ENCODE measurements at places on chromosomes 2 and 18.

DNA sequence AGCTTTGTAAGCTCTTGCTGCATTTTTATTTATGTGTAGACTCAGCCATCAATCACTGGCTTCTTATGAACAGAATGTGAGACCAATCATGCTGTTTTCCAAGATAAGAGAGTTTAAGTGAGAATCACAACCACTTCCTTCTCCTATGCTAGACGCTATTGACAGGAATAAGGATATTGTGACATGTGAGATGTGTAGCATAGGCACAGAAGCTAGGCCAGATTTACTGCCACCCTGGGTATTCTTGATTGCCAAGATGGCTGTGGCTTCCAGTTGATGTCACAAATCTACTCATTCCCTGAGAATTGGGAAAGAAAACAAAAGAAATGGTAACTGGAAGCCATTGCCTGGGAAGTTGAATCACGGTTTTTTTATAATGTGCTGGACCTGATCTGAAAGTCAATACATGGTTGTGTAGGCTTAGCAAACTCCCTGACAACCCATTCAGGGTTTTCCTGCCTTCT is 49.9 kb downstream of the RAB27B start:
- no peak overlapping the region for H3K4me3 ChIP-seq
- DNase-seq = no peak
- H3K27me3 ChIP-seq = no peaks in the 10 kb centered on the region
- no peak overlapping the region for H3K27ac ChIP-seq
- no peaks in the 10 kb centered on the region for H3K4me1 ChIP-seq

DNA sequence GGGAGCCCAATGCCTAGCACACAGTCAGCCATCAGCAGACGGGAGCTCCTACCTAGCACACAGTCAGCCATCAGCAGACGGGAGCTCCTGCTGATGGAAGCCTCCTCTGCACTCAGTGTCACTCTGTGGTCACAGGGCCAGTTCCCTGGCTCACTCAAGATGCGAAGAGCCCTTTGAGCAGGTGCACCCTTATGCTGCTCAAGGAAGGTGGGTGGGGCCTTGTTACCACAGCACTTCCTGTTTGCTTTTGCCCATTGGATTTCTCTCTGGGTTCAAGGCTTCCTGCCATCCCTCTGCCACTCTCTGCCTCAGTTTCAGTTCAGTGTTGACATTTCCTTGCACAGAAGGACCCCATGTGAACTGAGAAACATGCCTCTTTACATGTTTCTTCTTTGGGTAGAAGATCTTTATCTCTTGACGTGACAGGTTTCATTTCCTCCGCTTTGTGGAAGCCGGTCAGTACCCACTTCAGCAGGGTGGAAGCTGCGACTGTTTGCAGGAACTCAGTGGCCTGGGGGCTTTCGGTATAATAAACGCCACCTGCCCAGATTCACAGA is 11.6 kb downstream of the TRIB2 start:
- DNase-seq = peak; percentile 82
- H3K4me3 ChIP-seq = peak overlapping the region; percentile 35
- no peaks in the 10 kb centered on the region for H3K27me3 ChIP-seq
- H3K36me3 ChIP-seq = peaks cover 46% of the 10 kb centered on the region

- H3K36me3 ChIP-seq = no peaks in the 10 kb centered on the region
- H3K27me3 ChIP-seq = no peaks in the 10 kb centered on the region
- peaks cover 26% of the 10 kb centered on the region for H3K4me1 ChIP-seq
- no peak overlapping the region for H3K4me3 ChIP-seq
These were observed 27.2 kb upstream of the EML4 start for GRCh38 chr2:42141687-42142546.

DNA sequence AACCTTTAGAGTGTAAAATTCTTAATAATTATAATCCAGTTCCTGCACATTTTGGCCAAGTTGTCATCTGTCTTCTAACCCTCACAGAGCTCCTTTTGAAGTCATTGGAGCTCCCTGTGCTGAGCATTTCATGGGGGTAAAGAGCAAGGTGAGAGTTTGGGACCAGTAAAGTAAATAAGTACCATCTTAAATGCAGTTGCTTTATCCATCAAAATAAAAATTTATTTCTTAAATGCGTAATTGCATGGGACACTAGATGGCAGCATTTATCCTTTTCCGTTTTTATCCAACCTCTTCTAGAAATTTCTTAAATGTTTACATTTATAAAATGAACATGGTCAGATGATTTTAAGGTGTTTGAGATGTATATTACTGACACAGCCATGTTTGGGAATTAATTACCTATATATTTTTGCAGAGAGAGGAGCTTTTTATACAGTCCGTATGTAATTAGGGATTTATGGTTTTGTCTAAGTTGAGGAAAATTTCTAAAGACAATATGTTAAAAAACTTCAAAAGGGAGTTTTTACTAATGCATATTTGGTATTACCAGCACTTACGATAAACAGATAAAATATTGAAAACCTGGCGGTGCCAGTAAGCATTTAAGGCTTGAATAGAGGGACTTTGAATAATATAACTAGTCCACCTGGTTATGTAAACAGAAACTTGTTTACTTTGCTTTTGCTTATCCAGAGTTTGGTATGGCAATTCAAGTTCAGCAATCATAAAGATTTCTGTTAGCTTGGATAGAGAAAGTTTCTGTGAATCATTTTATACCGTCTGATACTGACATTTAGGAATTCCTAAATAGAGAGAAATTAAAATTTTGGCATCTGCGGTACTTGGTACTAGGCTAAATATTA is 54.5 kb downstream of the ACSL3 start:
- peaks cover 12% of the 10 kb centered on the region for H3K36me3 ChIP-seq
- no peak overlapping the region for H3K27ac ChIP-seq
- H3K27me3 ChIP-seq = no peaks in the 10 kb centered on the region
- H3K4me1 ChIP-seq = no peaks in the 10 kb centered on the region

DNA sequence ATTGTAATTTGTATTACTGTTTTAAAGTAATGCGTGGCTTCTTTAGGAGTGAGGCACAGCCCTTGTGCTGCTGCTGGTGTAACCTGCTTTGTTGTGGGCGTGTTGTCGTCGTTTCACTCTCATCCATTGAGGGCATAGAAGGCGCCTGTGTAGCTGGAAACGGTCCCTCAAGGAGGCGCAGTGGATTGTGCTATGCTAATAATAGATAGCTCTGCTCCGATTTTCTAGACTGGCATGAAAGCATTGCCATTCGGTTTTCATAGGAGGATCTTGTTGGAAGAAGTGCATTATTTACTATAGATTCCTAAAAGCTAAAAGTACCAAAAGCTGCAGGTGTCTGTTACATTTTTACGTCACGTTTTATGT is 17.9 kb downstream of the RAB12 start:
- DNase-seq = no peak
- H3K4me1 ChIP-seq = peaks cover 9% of the 10 kb centered on the region
- no peak overlapping the region for H3K27ac ChIP-seq
- peaks cover 6% of the 10 kb centered on the region for H3K36me3 ChIP-seq

- H3K27ac ChIP-seq = no peak overlapping the region
- H3K36me3 ChIP-seq = no peaks in the 10 kb centered on the region
- DNase-seq = no peak
- no peak overlapping the region for H3K4me3 ChIP-seq
- H3K27me3 ChIP-seq = no peaks in the 10 kb centered on the region
These were observed 47.9 kb downstream of the E2F6 start for GRCh38 chr2:11417946-11418585.

DNA sequence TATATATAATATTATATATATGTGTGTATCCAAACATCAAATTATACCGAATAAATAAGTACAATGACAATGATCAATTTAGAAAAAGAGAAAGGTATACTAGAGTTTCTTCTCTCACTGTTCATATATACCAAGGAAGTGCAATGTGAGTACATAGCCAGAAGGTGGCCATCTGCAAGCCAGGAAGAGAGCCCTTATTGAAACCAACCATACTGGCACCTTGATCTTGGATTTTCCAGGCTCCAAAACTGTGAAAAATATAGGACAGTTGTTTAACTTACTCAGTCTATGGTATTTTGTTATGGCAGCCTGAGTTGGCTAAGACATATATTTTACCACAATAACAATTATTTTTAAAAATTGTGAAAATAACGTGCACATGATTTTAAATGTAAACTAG is 1490.2 kb upstream of the SLC39A10 start:
- H3K27ac ChIP-seq = no peak overlapping the region
- no peaks in the 10 kb centered on the region for H3K27me3 ChIP-seq
- no peaks in the 10 kb centered on the region for H3K4me1 ChIP-seq
- H3K36me3 ChIP-seq = no peaks in the 10 kb centered on the region
- no peak overlapping the region for H3K4me3 ChIP-seq

GRCh38 chr18:54232485-54233227 is 8.2 kb upstream of the MBD2 start:
- no peaks in the 10 kb centered on the region for H3K36me3 ChIP-seq
- no peak for DNase-seq
- H3K4me1 ChIP-seq = no peaks in the 10 kb centered on the region
- no peaks in the 10 kb centered on the region for H3K27me3 ChIP-seq
- no peak overlapping the region for H3K27ac ChIP-seq

DNA sequence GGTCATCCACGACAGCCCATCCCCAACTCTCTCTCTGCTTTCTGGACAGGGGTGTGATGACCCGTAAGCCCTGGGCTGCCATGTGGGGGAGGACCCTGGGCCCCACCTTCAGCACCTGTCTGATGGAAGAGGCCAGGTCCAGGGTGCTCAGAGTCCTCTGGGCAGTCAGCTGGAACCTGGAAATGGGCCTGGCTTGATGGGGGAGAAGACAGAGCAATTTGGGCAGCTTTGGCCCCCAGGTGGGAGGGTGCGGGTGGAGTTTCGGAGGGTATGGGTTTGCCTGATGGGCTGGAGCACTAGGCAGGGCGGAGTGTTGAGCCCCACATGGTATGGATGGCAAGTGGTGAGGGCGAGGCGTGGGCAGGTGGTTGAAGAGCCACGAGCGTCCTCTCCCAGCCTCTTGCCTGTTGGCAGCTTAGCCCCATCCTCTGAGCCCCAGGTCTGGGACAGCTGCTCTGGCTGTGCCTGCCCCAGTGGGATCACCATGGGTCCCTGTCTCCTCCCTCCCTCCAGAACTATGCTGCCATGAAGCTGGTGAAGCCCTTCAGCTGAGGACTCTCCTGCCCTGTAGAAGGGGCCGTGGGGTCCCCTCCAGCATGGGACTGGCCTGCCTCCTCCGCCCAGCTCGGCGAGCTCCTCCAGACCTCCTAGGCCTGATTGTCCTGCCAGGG is 232.7 kb downstream of the DYSF start:
- DNase-seq = no peak
- no peaks in the 10 kb centered on the region for H3K4me1 ChIP-seq
- H3K4me3 ChIP-seq = no peak overlapping the region
- no peaks in the 10 kb centered on the region for H3K27me3 ChIP-seq
- H3K27ac ChIP-seq = no peak overlapping the region
- no peaks in the 10 kb centered on the region for H3K36me3 ChIP-seq

DNA sequence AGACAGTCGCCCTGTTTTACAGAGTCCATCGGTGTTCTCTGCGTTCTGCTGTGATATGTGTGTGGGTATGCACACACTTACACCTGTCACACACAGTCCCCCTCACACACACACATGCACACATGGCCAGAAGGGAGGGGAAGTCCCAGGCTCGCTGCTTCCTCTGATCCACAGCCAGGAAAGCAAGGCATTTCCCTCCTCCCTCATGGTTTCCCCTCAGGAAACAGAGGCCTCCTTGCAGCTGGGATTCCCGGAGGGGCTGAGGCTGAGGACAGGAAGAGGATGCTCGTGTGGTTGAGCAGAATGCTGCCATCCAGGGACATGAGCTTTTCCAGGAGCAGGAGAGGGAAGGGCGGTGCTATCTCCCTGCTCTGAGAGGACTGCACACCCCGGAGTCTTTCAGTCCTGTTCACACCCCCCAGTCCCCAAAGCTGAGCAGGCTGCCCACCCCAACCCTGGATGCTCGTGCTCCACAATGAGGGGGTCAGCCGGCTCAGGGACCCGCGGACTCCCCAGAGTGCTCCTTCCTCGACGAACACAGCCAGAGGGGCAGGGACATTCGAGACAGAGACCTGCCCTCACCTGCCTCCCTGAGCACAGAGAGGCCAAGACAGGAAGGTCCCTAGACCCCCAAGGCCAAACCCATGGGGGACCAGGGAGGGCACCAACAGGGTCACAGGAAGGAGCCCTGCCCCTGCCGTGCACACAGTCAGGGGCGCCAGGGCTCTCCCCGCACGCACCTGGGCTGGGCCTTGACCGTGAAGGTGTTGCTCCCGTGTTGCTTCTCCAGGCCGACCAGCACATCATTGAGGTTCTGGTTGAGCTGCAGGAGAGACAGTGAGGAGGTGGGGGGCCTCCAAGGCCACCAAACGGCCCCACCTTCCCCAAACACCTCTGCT is 45.3 kb downstream of the BIN1 start:
- no peak overlapping the region for H3K27ac ChIP-seq
- H3K27me3 ChIP-seq = no peaks in the 10 kb centered on the region
- peaks cover 14% of the 10 kb centered on the region for H3K36me3 ChIP-seq
- DNase-seq = no peak
- no peak overlapping the region for H3K4me3 ChIP-seq

DNA sequence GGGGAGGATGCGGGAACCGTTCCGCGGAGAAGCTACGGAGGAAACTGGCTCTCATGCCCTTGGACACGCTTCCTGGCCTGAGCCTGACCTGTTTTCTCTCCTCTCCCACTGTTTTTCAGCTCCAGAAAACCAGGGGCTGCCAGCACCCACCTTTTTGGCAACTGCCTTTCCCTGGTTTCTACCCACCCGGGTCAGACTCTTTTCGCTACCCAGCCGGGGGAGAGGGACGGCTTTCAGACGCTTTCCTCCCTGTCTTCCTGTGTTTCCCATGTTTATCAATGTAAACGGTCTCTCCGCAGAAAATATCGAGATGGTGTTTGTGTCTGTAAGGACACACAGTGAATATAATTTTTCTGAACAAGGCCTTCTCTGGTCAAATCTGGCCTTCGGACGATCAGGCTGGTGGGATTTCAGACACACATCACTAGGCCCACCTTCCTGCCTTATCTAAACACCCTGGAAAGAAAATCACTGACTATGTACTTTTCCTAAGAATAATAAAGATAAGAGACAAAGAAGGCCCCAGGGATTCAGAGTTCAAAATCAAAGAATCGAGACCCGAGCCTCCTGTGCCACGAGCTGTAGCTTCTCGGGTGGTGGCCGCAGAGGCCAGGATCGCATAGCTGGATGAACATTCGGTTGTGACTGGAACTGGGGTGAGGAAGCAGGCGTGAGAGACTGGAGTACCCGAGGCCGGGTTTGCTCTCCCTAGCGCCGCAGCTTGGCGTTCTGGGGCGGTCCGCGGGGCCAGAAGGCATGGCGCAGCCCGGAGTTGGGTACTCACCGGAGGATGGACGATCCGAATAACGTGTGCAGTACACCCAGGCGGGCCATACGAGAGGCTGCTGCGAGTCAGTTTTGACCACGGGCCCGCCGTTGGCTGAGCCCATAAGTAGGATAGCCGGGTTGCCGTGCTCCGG is 1.7 kb downstream of the EN1 start:
- H3K36me3 ChIP-seq = no peaks in the 10 kb centered on the region
- H3K4me3 ChIP-seq = no peak overlapping the region
- H3K4me1 ChIP-seq = peaks cover 5% of the 10 kb centered on the region
- peaks cover 55% of the 10 kb centered on the region for H3K27me3 ChIP-seq

DNA sequence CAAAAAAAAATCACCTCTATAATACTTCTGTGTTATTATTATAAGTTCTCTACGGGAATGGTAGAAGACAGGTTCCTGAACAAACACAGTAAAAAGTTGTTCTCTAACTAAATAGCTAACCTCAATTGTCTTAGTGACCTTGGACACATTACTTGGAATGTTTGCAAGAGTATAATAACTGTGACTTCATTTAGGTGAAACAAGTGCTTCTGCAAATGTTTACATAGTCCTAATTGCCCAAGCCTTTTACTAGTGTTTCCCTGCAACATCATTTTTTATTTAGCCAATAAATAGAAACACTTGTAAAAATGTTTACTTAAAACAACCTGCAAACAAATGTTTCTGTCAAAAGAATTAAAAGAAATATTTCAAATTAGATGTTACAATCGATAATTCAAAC is 9.9 kb downstream of the PLEKHM3 start:
- H3K36me3 ChIP-seq = no peaks in the 10 kb centered on the region
- H3K4me1 ChIP-seq = no peaks in the 10 kb centered on the region
- H3K27me3 ChIP-seq = no peaks in the 10 kb centered on the region
- DNase-seq = no peak
